ENCODE measurements at places on chromosomes 13 and 19. TPM values are rescaled to one million over a fixed set of nuclear protein-coding genes. Genes with fewer than 3 reads are reported as not detected.

NKG7 gene
- total RNA-seq: not detected

KLF1 gene
- total RNA-seq: not detected

HSD11B1L gene
- total RNA-seq: 12.1 TPM

CABP5 gene
- not detected for total RNA-seq

PRTN3 gene
- total RNA-seq: not detected

NMRK2 gene
- total RNA-seq: not detected

ZNF536 gene
- not detected for total RNA-seq

BRME1 gene
- 0.65 TPM for total RNA-seq

PNMA8A gene
- 0.10 TPM for total RNA-seq

TMEM255B gene
- total RNA-seq: 36.1 TPM

SERP2 gene
- total RNA-seq: not detected

ZMYM5 gene
- total RNA-seq: 16.3 TPM

VSIG10L gene
- total RNA-seq: 0.19 TPM

MEX3D gene
- 152 TPM for total RNA-seq
